ENCODE measurements at places on chromosomes 1 and 21. TPM values are rescaled to one million over a fixed set of nuclear protein-coding genes. Genes with fewer than 3 reads are reported as not detected.

GRCh38 chr1:101667761-101668160, 329.0 kb downstream of the OLFM3 start:
- peak; percentile 46 for DNase-seq

DNA sequence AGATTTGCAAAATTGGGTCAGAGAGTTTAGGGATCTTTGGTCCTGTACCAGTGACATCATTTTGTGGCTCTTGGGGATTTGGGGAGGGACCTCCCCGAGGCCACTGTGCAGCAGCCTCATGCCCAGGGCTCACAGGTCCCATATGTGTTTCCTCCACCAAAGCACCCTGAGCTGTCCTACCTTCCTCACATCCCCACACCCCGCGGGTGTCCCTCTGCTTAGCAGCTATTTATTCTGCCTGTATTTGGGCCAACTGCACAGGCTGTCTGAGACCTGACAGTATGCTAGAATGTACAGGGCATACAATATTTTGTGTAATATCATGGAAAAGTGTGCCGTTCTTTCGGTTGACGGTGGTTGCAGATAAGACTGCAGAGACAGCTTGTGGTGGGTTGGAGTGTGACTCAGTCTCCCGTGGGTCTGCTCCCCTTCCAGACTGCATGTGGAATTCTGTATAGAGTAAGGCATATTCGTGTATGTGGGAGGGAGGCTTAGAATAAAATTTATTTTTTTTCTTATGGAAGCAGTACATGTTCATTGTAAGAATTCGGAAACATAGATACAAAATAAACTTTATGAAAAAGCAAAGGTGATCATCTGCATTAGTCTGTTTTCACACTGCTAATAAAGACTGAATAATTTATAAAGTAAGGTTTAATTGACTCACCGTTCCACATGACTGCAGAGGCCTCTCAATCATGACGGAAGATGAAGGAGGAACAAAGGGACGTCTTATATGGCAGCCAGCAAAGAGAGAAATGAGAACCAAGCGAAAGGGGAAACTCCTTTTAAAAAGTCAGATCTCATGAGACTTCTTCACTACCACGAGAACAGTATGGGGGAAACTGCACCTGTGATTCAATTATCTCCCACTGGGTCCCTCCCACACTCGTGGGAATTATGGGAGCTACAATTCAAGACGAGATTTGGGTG, 84.4 kb downstream of the ADARB1 start:
- DNase-seq, result no peak

GRCh38 chr1:230415405-230416132, 10.6 kb downstream of the PGBD5 start:
- no peak for DNase-seq

DNA sequence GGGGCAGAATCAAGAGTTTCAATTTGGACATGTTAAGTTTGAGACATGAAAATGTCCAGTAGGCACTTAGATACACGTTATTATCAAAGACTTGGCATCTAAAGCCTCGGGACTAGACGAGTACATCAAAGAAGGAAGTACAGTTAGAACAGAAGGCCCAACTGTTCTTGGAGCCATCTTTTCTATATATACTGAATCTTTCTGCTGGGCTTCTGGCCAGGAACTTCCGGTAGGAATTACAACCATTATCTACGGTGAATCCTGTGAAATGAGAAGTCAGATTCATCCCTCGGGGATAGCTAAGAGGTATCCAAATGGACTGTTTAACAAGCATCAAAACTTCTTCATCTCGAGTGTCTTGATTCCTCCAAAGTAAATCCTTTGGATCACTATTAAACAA, 34.4 kb upstream of the NRDC start:
- no peak for DNase-seq

GRCh38 chr1:95126846-95127245, 9.7 kb downstream of the TLCD4 start:
- DNase-seq, result no peak

DNA sequence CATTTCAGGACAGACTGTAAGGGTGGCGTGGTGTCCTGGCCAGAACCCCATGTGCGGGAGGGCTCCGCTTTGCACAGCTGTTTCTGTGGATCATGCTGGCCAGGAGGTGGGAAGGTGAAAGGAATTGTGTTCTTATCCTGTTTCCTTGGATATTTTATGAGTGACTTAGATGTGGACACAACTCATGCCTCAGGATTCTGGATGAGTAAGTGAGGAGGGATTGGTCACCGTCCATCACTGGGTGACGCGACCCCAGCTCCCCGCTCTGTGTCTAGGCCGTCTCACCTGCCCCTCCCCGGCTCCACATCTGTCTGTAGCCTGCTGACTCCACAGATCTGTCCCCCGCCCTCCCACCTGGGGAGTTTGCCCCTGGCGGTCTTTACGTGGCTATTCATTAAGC, 48.8 kb downstream of the PIK3CD start:
- DNase-seq, result no peak

DNA sequence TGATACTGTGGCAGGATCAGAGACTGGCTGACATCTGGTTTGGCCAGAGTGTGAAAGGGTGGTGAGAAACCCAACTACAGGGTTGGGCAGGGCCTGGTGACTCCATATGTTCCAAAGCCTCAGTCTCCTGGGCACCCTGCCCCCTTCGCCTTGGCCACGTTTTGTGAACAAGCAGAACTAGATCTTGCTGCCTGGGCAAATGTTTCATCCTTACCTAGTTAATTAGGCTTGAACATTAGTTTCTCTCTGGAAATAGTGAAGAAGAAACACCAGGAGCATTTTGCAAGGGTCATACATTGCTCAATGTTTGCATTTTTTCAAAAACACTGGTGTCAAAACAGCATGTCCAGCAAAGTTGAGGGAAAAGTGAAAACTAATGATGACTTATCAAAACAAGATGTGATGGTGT, 60.5 kb downstream of the MAP3K7CL start:
- DNase-seq, result no peak

GRCh38 chr1:53121319-53122172, 20.9 kb downstream of the SLC1A7 start:
- DNase-seq, result peak; percentile 87

DNA sequence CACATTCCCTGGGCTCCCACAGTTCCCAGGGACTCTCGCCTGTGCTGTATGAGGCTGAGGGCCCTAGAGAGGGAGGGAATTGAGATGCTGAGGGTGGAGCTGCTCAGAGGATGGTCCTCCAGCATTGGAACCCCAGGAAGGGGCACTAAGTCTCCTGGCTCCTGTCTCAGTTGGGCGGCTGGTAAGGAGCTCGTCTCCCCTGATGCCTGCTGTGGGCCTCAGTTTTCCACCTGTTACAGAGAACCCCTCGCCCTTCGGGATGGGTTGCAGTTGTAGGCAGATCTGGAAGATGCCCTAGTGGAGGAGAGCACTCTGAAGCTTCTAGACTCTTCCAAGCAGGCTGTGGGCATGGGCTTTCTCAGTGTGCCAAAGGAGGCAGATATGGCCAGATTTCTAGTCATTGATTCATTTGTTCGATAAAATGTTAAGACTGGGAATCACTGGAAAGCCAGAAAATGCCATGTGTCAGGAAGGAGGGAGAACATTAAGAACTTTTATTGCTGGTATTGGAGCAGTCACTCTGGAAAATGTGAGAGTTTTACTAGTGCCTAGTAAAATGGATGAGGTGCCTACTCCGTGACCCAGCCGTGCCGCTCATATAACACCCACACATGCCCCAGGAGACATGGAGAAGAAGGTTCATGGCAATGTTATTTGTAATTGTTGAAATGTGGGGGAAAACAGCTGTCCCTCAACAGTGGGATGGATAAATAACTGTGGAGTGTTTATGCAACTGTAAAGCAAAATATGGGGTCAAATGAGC, 828 bp upstream of the MYBPH start:
- no peak for DNase-seq

DNA sequence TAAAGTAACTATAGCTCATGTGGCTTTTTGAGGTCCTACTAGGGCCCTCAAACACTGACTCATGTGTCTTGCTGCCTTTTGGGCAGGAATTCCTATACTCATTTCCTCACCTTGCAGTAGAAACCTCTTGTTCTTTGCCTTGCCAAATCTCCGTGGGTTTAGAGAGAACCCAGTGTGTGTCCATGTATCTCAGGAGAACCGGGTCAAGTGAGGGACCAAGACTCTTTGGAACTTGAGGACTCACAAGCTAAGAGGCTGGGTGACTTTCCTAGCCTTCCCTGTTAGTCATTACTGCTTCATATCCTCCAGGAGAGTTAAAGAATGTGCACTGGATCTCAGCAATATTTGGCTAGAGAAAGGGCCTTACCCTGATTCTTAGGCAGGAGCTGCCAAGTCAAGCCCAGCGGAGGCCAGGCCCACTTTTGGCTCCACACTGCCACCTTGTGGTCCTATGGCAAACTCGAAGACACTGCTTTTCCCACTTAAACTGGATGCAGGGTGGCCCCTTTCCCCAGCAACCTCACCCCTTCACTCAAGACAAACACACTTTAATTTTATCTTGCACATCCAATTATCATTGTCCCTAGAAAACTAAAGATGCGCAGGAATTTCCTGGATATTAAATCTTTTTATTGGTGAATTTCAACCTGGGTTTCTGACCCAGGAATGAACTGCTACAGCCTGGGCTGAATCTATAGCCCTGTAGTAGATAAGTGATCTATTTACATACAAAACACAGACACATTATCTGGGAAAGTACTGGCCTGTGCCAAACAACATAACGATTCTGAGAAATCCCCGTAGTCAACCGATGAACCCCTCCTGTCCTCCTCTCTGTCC, 10.6 kb downstream of the AVPR1B start:
- DNase-seq, result peak; percentile 90

GRCh38 chr1:221947731-221948130, 205.8 kb upstream of the DUSP10 start:
- DNase-seq, result no peak

RAD54L gene
- polyA plus RNA-seq, result 8.0 TPM

WDR64 gene
- polyA plus RNA-seq, result 0.34 TPM

GBP5 gene
- polyA plus RNA-seq, result 3.9 TPM

EIF3I gene
- polyA plus RNA-seq, result 166 TPM

FAM76A gene
- 28.7 TPM for polyA plus RNA-seq

All from muscle of arm (tissue), 14 donors.